Stimulated activated CD4-positive, alpha-beta T cell treated with anti-CD3 and anti-CD28 coated beads, Interleukin-12 subunit alpha, Interleukin-12 subunit beta, amount 100 ng/mL, for 4 hours (primary cell): ENCODE measurements at places on chromosomes 7 and 10.
A peak's percentile ranks its signal among the peaks of the same experiment; 100 is the strongest.

DNA sequence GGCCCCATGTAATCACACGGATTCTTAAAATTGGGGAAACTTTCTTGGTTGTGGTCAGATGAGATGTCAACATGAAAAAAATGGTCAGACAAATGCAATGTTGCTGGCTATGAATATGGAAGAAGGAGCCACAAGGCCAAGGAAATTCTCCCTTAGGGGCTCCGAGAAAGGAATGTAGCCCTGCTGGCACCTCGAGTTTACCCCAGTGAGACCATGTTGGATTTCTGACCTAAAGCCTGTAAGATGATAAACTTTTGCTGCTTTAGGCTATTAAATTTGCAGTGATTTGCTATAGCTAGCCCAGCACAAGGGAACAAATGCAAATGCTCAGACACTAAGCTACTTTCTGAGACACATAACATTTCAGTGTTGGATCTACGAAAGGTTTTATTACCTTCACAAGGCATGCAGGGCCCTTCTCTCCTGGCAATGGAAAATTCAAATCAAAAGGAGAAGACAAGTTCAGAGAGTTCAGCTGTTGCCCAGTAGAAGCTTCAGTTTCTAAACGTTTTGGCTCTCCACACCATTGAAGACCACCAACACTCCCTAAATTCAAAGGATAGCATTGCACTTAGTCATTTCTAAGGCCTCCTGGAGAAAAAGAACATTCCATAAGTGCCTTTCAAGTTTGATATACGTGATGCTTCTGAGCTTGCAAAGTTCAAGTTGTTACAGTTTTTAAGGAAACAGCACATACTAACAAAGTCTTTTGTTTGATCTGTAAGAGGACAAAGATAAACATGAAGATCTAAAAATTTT is 23.4 kb downstream of the MCMBP start:
- no peak for DNase-seq

- DNase-seq, result no peak
Measured at GRCh38 chr7:140239653-140239935, 62.8 kb upstream of the KDM7A start.

DNA sequence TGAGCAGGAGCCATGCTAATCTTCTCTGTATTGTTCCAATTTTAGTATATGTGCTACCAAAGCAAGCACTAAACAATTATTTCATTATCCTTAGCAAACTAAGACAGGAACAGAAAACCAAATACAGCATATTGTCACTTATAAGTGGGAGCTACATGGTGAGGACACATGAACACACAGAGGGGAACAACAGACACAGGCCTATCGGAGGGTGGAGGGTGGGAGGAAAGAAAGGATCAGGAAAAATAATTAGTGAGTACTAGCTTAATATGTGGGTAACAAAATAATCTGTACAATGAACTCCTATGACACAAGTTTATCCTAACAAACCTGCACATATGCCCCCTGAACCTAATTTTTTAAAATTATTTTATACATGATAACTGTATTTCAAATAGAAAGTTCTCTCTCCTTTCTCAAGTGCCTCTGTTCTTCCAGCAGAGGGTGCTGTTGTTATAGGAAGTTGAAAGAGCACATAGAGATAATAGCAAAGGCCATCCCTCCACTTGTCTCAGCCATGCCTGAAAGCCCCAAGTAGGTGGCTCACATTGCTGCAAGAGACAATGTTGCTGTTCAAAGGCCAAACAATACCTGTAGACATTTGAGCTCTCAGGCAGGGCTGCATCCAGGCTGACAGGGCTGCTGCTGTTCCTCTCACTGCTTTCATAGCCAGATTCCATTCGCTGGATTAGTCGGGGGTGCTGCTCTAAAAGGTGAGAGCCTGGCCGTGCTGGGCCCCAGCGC is 33.4 kb upstream of the PPP3CB start:
- peak; percentile 5 for DNase-seq

GRCh38 chr7:84113286-84113685 is 81.3 kb downstream of the SEMA3A start:
- no peak for DNase-seq

GRCh38 chr10:10294184-10294880 is 723.3 kb upstream of the CELF2 start:
- DNase-seq, result no peak

DNA sequence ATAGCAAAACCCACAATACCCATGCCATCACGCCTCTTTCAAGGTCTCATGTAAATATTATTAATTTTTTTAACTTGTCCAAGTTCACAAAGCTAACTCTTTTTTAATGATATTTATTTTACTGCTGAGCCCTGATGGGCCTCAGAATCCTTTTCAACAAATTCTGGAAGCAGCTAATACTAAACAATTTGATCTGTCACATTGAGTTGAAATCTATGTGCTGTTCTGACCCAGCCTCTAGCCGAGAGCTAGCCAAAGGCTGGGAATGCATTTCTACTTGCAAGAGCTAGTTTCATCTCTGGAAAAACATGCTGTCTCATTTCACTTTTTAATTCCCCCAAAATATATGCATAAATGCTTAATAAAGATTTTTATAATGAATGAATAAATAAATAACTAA is 47.9 kb downstream of the TFAM start:
- DNase-seq, result no peak

DNA sequence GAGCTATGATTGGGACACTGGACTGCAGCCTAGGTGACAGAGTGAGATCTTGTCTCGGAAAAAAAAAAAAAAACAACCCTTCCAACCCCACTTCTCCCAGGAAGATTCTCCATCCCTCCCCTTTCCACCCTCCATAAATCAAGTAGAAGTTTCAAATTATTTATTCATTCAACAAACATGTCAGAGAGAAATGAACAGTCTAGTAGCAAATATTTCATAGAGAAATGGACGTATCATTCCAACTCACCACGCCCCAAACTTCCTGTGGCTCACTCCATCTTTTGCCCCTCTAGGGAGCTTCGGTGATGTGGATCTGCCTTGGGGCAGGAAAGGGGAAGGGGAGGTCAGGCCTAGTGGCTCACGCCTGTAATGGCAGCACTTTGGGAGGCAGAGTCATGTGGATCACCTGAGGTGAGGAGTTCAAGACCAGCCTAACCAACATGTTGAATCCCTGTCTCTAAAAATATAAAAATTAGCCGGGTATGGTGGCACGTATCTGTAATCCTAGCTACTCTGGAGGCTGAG is 638 bp upstream of the TRAPPC14 start:
- no peak for DNase-seq

DNA sequence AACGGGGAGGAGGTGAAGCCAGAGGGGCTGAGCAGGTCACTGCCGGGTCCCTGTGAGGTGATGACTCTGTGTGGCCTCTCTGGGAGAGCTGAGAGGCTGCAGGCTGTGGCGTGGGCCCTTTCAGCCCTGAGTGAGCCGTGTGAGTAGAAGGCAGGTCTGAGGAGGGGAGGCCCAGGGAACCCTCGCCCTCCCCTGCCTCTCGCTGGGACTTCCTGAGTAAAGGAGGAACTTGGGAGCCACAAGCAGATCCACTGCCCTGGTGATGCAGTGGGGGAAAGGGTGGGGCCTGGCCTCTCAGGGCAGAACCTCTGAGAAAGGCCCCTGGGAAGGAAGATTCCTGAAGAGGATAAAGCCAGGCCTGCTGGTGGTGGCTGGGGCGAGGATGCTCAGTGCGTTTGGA is 22.8 kb downstream of the EEPD1 start:
- no peak for DNase-seq

GRCh38 chr7:5697754-5698424 is 83.6 kb downstream of the RNF216 start:
- DNase-seq, result no peak

DNA sequence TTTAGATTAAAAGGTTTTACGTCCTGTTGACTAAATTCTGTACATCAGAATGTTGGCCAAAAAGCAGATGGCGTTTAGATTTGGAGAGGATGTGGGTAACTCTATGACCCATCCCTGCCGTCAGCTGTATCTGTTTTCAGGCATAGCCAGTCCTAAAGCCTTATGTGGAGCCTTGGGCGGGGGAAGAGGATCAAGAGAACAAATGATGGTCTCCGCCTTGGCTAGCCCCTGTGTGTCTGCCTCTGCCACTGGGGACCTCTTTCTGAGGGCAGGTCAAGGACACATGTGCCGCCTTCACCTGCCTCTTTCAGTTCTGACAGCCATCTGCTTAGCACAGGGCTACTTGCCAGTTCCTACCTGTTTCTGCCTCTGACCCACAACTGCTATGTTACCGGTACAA is 24.1 kb downstream of the PDSS1 start:
- DNase-seq, result no peak

- DNase-seq, result no peak
Measured at GRCh38 chr10:22605168-22605567, 109.2 kb downstream of the PIP4K2A start.

- DNase-seq, result no peak
Measured at GRCh38 chr7:129168231-129169021, 20.0 kb upstream of the SMO start.

- no peak for DNase-seq
Measured at GRCh38 chr7:4806983-4807597, 31.7 kb downstream of the AP5Z1 start.

DNA sequence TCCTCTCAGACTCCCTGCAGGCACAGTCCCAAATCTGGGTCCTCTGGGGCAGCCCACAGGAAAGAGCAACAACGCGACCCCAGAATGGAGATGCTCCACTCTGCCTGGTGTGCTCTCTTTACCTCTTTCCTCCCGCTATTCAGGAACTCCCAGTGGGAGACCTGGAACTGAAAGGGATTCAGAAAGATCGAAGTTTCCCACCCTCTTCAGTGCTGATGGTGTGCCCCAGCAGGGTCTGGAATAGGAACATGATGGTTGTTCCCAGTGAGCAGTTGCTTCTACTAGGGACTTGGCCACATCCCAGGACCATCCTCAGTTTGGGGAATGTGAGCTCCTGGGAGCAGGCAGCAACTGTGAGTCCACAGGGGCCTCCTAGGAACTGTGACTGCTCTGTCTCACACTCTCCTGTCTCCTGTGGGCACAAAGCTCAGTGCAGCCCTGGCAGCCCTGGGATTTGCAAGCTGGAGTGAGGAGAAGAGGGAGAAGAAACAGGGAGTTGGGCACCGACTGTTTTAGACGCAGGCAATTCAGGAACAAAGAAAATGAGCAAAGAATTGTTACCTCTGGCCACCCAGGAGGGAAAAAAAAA is 17.9 kb downstream of the OR6V1 start:
- no peak for DNase-seq

- DNase-seq, result no peak
Measured at GRCh38 chr10:60096761-60097513, 190.6 kb upstream of the CCDC6 start.

DNA sequence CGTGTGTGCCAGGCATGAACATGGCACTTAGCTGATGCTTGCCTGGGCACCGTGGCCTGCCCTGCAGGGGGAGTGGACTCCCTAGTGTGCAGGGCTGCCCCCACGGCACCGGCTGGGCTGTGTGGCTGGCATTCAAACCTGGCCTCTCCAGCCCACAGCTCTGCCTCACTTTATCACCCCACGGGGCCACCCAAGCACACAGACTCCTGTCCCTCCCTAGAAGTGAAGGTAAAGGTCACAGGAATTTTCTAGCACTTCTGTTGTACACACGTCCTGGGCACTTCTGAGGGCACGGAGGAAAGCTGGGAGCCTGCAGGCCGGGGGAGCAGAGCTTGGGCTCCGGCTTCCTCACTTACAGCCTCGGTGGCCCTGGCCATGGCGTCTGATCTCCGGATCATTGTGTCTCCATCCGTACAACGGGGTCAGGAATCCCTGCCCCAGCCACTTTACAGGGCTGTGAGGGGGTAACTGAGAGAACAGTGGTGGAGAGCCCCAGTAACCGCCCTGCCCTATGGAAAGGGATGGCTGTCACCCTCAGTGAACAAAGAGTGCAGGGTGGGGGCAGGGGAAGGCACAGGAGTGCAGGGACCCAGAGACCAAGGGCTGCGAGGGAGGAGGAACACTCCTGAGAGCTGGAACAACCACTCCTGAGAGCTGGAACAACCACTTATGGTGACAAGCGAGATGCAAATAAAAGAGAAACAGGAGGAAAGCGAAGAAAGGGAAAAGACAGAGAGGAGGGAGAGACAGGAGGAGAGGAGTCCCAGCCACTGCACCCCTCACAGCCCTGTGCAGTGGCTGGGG is 3.9 kb upstream of the PYROXD2 start:
- no peak for DNase-seq

DNA sequence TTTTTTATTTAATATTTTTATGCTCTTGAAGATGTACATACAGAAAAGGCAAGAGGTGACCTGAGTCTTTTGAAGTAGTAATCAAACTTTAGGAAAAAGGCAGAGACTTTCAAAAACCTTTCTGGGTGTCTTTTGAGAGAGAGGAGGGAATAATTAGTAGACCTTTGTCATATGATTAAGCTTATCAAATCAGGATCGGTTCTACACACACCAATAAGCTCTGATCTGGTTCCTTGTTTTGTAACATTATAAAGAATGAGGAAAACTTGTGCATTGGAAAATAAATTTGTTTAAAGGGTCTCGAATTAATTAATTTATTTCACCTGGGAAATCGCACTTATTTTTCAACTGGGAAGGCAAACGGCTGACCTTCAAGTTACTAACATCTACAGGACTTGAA is 11.9 kb downstream of the TWIST1 start:
- no peak for DNase-seq

DNA sequence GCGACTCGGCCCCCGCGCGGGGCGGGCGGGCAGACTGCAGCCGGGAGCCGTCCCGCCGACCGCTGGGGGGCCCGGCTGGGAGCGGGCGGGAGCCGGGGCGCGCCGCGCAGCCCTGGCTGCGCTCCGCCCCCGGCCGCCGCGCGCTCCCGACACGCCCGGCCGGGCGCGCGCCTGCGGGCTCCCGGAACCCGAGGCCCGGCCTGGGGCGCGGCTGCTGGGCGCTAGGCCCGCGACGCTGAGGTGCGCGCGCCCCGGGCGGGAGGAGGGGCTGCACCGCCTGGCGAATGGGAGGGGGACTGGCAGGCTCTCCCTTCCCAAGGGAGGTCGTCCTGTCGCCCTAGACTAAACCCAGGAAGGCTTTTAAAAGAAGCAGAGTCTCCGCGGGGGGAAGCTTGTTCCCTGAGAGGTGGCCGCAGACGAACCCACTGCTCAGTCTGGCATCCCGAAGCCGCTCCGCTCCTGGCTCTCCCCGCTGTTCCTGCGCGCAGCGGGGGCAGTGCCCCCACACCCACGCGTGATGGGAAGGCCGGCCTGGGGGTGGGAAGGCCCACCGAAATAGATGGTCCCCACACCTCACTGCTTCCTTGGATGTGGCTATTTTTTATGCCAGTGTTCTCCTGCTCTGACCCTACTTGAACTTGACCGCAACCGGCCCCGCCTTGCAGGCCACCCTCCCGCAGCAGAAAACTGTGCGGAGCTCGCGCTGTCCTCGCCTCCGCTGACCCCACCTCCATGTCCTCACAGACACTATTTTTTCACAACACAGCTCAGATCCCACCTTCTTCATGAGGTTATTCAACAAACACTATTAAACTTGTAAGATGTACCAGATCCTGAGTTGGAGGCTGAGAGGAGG is at the start of gene VOPP1:
Gene VOPP1, minus strand, starts transcription at position 125 of the 856 bp plus-strand sequence. CDS start 178 bp downstream, outside the sequence.
- DNase-seq, result peak; percentile 58

DNA sequence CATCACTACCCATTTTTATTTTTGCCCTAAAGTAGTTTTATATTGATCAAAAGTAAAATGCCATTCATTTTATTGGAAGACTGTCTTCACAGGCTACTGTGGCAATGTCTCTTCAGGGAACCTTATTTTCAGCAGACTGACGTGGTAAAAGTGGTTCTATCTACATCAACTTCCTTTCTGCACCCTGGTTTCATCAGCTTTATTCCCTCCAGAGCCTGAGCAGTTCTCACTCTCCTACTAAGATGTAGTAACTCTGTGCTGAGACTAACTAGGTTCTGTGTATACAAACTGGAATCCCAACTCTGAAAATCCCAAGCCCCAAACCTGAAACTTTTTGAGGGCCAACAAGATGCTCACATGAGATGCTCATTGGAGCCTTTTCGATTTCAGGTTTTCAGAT is 155.3 kb downstream of the SFMBT2 start:
- no peak for DNase-seq

- DNase-seq, result no peak
Measured at GRCh38 chr7:39921506-39922175, 28.4 kb upstream of the CDK13 start.

GRCh38 chr7:95963446-95963990 is 191.2 kb downstream of the DYNC1I1 start:
- DNase-seq, result no peak
